ENCODE measurements at places on chromosomes 12 and 14.
A peak's percentile ranks its signal among the peaks of the same experiment; 100 is the strongest.

DNA sequence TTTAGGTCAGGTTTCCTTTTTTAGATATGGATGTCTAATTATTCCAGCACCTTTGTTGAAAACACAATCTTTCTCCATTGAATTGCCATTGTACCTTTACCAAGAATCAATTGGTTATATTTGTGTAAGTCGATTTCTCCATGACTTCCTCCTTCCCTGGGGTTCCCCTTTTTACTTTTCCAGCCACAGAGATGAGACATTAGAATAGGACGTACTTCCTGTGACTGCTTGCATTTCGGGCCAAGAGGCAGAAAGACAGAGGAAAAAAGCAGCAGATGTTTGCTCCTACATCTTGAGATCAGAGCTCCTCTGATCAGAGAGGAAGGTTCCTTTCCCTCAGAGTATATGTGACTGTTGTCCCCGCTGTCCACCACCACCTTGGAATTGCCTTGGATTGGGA, 453.7 kb upstream of the RGS6 start:
- DNase-seq: no peak

- no peak for DNase-seq
These were observed 908 bp downstream of the TDP1 start for GRCh38 chr14:89956661-89957009.

DNA sequence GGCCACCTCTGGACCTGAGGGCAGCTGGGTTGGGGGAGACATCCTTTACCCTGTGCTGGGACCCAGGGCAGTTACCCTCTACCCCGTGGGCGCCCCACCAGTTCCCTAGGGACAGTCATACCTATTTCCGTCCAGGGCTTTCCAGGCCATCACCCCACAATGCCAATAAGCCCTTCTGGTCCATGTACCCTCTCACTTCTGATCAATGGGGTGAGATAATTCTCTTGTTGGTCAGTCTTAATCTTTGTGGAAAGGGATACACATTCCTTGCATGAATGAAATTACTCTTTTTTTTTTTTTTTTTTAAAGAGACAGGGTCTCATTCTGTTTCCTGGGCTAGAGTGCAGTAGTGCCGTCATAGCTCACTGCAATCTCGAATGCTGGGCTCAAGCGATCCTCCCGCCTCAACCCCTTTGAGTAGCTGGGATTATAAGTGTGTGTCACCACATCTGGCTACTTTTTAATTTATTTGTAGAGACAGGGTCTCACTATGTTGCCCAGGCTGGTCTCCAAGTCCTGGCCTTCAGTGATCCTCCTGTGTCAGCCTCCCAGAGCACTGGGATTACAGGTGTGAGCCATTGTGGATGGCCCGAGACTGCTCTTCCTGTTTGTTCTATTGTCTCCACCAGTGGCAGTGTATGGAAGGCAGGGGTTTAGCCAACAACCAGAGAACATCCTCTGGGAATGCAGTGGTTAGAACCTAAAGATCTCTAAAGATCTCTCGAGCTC, 46.3 kb upstream of the STON2 start:
- DNase-seq: no peak

GRCh38 chr12:19885093-19885812, 446.0 kb downstream of the AEBP2 start:
- DNase-seq: no peak

GRCh38 chr14:23572836-23573235, 5.2 kb upstream of the AP1G2 start:
- no peak for DNase-seq

DNA sequence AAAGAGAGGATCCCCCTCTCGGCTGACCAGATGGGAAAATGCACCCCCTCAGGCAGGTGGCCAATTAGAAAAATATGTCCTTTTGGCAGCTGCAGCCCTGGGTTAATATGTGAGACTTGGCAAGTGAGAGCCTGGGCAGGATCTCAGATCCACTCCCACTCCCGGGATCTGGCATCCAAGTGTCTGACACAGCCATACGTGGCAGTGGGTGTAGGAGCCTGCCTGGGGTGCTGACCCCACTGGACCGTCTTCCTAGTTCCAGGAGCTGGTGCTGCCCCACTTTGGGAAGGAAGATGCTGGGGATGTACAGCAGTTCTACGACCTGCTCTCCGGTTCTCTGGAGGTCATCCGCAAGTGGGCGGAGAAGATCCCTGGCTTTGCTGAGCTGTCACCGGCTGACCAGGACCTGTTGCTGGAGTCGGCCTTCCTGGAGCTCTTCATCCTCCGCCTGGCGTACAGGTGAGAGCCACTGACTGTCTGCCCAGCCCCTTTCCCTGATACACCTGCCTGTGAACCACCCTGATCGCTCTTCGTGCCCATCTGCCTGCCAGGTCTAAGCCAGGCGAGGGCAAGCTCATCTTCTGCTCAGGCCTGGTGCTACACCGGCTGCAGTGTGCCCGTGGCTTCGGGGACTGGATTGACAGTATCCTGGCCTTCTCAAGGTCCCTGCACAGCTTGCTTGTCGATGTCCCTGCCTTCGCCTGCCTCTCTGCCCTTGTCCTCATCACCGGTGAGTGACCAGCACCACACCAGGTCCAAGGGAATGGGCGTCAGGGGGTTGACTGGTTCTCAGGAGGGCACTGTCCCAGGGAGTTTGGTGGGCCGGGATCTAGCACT, 5.8 kb downstream of the NR4A1 start:
- DNase-seq: no peak

- no peak for DNase-seq
These were observed 61.5 kb upstream of the CFL2 start for GRCh38 chr14:34775922-34776321.

GRCh38 chr14:85471744-85472143, 58.2 kb upstream of the FLRT2 start:
- no peak for DNase-seq

- DNase-seq: no peak
These were observed 128.7 kb downstream of the TMX1 start for GRCh38 chr14:51368721-51369163.

DNA sequence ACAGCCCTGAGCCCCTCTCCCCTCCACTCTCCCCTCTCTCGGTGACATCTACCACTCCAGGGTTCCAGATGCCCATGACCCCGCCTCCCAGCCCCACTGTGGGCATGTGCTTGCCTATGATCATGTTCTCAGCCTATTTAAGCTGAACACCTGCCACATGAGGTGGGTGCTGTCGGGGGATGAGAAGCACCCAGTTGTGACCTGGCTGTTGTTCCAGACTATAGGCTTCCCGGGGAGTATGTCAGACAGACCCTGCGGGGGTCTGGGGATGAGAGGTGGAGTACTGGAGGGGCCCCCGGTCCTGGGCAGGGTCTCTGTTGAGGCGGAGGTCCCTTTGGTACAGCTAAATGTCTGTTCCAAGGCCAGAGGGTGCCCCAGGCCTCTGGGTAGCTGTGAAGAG, 6.0 kb downstream of the VSX2 start:
- no peak for DNase-seq

GRCh38 chr12:98373025-98373554, 142.3 kb upstream of the TMPO start:
- DNase-seq: peak; percentile 12

DNA sequence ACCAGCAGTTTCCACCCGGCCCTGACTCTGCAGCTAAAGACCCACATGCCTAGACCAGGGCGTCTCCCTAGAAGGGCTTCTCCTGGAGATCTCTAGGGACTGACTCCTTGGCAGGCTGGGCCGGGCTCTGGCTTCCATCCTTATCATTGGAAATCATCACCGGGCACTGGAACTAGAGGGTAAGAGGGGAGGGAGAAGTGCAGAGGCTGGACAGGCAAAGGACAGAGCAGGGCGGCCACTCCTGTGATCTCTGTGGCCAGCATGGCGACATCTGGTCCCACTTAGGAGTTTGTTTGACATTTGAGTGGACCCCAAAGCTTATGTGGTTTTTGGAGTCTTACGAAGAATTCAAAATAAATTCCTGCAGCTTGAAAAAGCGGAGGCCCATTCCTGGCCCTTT, 7.1 kb downstream of the LTBP2 start:
- DNase-seq: no peak

DNA sequence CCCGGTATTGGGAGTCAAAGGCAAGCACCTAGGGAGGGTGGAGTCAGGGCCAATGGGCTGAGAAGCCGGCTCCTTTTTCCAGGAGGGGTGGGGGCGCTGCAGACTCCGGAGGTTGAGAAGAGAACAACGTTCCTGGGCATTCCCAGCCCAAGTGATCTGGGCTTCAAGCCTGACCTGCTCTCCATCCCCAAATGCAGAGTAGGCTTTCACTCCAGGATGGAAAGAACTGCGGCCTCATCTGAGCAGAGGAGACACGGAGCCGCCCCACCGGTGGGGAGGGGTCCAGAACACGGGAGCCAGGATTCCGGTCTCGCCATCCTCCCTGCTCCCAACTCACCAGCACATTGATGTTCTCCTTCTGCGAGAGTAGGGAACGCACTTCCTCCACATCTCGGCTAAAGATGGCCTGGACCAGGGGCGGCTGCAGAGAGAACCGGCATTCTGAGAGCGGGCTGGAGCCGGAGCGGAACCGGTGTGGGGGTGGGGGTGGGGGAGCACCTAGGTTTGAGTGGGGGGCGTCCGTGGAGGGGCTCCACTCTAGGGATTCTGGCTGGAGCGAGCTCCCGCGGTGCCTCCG, 605 bp downstream of the ANKRD52 start:
- DNase-seq: no peak

- no peak for DNase-seq
These were observed 157.4 kb downstream of the KICS2 start for GRCh38 chr12:64064706-64065105.

DNA sequence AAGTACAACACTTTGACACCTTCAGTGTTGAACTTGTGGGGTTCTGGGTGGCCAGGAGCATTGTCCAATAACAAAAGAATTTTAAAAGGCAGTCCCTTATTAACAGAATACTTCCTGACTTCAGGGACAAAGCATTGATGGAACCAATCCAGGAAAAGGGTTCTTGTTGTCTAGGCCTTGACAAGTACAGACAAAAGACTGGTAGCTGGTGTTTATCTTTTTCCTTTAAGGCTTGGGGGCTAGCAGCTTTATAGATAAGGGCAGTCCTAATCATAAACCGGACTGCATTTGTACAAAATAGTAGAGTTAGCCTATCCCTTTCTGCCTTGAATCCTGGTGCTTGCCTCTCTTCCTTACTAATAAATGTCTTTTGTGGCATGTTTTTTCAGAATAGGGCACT, 27.4 kb downstream of the FAM177A1 start:
- no peak for DNase-seq

GRCh38 chr14:104222396-104223036, 84.1 kb downstream of the KIF26A start:
- DNase-seq: no peak

GRCh38 chr14:73014105-73014504, 12.8 kb downstream of the ZFYVE1 start:
- DNase-seq: no peak

GRCh38 chr12:89882050-89882449, 173.4 kb upstream of the ATP2B1 start:
- no peak for DNase-seq

DNA sequence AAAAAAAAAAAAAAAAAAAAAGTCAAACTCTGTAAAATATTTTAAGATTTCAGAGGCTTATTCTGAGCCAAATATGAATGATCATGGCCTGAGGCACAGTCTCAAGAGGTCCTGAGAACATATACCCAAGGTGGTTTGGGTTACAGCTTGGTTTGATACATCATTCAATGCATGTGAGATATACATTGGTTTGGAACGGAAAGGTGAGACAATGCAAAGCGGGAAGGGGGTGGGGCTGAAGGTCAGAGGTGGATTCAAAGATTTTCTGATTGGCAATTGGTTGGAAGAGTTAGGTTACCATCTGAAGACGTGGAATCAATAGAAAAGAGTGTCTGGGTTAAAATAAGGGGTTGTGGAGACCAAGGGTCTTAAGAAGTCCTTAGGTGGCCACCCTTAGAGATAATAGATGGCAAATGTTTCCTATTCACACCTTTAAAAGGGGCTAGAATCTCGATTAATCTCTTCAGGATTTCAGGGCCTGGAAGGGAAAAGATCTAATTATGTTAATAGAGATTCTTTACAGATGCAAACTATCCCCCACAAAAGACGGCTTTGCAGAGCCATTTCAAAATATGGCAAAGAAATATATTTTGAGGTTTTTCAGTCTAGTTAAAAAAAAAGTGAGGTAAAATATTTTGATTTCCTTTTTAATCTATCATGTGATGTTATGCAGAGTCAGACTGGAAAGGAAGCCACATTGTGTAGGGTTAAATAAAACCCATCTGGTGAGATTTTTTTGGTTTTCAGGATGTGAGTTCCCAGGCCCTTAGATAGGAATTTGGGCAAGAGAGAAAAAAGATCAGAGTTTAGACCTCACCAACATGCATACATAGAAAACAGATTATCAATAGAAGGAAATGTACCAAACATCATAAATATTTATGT, 173.8 kb upstream of the CNOT2 start:
- DNase-seq: no peak

- no peak for DNase-seq
These were observed 30.5 kb upstream of the DDHD1 start for GRCh38 chr14:53183611-53184010.

- no peak for DNase-seq
These were observed 13.8 kb downstream of the SLC41A2 start for GRCh38 chr12:104944252-104944651.

DNA sequence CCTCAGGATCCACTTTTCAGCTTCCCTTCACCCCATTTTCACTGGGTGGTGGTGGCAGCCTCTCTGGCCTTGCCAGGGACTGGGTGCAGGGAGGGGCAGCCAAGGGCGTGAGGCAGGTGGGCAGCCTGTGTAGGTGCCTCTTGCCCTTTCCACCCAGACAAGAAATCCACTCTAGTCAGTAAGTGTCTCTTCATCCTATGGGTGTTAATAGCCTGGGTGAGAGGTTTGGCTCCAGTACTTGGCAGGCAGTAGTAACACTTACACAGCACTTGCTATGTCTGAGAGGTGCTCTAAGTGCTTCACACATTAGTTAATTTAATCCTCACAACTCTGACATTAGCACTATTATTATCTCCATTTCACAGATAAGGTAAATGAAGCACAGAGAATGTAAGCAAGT, 171.9 kb downstream of the EMP1 start:
- DNase-seq: no peak

- DNase-seq: no peak
These were observed 587 bp downstream of the SELPLG start for GRCh38 chr12:108633081-108633533.

GRCh38 chr12:108370415-108370814, 31.3 kb upstream of the CMKLR1 start:
- DNase-seq: no peak

DNA sequence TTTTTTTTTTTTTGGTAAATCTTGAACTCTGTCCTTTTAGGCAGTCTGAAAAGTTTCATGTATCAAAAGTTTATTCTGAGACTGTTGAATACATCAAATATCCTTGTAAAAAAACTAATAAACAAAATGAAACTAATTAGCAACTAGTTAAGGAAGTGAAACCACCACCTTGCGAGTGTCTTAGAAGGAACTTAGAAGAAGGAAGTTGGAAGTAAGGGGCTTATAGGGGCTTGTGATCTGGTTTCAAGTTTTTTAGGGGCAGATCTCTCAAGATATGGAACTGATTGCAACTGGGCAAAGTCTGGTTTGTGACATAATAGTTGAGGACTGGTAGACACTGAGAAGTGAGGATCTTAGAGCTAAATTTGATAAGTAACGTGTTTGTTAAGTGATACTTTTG, 748.8 kb downstream of the C12orf50 start:
- no peak for DNase-seq

DNA sequence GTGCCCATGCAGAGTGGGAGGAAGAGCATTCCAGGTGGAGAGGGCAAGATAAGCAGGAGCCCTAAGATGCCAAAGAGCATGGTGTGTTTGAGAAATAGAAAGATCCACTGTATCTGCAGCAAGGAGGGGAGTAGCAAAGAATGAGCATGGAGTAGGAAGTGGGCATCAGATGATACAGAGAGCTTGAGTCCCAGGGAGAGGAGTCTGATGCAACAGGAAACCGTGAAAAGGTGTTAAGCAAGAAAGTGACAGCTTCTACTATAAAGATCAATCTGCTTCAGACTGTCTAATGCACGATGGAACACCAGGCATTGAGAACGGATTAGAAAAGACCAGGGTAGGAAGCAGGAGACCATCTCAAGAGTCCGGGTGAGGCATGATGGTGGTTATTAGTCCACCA, 12.3 kb upstream of the GPRC5D start:
- DNase-seq: peak; percentile 21
